ENCODE measurements at places on chromosomes 5 and 9. TPM values are rescaled to one million over a fixed set of nuclear protein-coding genes. Genes with fewer than 3 reads are reported as not detected.

Gene NR6A1
- total RNA-seq: 1.3 TPM

Gene TNC
- total RNA-seq: 27.0 TPM

GRCh38 chr5:128633901-128634300 lies 95.9 kb upstream of the FBN2 start:
- no peak for DNase-seq

GRCh38 chr5:73151766-73152410 lies 21.1 kb upstream of the TMEM174 start:
- no peak for DNase-seq

DNA sequence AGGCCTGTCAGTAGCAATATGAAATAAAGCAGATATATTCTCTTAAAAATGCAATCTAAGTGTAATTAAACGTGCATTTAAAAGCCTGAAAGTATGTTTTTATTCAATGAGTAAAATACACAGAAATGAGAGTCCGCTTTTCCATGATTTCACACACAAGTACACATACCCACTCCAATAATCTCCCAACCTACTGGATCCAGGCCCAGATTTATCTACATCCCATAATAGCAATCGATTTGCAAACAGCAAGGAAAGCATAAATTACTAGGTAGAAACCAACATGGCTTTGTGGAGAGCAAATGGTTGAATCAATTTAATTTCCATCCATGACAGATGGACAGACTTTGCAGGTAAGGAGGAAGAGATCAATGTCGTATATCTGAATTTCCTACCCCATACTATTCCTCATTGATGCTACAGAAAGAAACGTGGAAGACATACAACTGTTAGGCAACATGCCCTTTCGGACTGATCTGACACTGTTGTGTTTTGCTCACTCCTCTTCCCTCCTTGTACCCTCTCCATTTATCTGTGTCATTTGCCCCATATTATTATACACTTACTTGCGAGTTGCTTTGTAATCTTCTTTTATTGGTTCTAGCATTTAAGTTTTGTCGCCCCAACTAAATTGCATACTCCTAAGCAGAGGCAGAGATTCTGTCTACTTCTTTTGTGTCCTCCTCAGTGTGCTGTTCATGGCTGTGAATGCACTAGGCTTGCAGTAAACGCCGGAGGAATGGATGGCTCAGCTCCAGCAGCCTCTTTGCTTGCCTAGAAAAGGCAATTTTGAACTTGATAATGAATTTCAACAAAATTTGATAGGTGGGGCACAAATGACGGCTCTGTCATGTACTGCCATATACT lies 133.6 kb downstream of the NFIB start:
- DNase-seq: no peak

GRCh38 chr5:44911501-44911900 lies 102.8 kb downstream of the MRPS30 start:
- no peak for DNase-seq

- DNase-seq: no peak
Observed at GRCh38 chr5:170478306-170478705, 25.5 kb upstream of the KCNIP1 start.

DNA sequence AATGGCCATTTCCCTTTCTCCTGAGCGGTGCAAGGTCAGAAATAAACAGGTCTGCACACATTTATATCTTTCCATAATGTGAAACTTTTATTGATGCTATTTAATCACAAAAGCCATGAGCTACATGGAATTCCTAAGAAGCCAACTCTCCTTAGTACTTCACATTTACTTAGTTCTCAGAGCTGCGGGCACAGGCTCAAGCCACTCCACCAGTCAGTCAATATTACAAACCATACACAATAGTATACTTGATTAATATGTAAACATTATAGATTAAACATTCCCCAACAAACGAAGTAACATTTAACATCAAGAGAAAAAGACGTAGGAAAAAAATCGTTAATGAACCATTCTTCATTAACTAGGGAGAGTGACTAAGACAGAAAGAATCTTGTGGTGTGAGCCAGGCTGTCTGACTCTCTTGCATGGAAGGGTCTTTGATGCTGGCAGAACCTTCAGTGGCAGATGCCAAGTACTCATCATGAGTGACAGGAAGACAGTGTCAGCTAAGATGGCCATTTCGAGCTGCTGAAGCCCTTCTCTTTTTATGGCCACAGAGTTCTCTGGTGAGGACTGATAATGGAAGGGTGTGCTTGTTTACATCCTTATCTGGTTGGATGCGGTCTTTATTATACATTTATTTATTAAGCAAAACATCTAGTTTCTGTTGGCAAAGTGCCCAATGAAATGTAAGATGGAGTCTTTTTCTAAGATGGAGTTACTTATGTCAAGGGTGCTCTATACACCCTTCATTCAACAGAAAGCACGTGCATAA lies 115.5 kb upstream of the TUT7 start:
- DNase-seq: no peak
